Fibroblast of villous mesenchyme (primary cell): ENCODE measurements at places on chromosomes 12 and 14. TPM values are rescaled to one million over a fixed set of nuclear protein-coding genes. Genes with fewer than 3 reads are reported as not detected.

Gene SLC5A8
- not detected in 2 replicates for total RNA-seq

Gene KRT77
- total RNA-seq, result not detected in 2 replicates

Gene TAS2R9
- total RNA-seq, result not detected in 2 replicates

Gene DDX54
- total RNA-seq, result 33.7 and 37.0 TPM in 2 replicates

Gene RPGRIP1
- total RNA-seq, result under 0.01 TPM in 1 of 2 replicates, not detected in the other

Gene TSPAN8
- total RNA-seq, result 0.43 TPM in 1 of 2 replicates, not detected in the other

Gene ADAMTS20
- total RNA-seq, result under 0.01 TPM in 2 replicates

Gene CLBA1
- total RNA-seq, result 5.8 and 6.9 TPM in 2 replicates

Gene CACNA2D4
- total RNA-seq, result 0.97 and 1.7 TPM in 2 replicates

Gene RNASE7
- total RNA-seq, result not detected in 2 replicates

Gene KLRC1
- not detected in 2 replicates for total RNA-seq

Gene NRDE2
- 10.0 and 12.1 TPM in 2 replicates for total RNA-seq

Gene HAL
- total RNA-seq, result not detected in 2 replicates

Gene TAS2R43
- 3.5 and 4.5 TPM in 2 replicates for total RNA-seq

Gene LRP1-AS
- not detected in 2 replicates for total RNA-seq

Gene AQP5
- total RNA-seq, result not detected in 2 replicates

Gene MPHOSPH9
- 43.5 and 61.3 TPM in 2 replicates for total RNA-seq

Gene CLEC2D
- total RNA-seq, result 3.9 and 4.5 TPM in 2 replicates

Gene C12orf54
- not detected in 2 replicates for total RNA-seq

Gene NFATC4
- 56.4 and 68.2 TPM in 2 replicates for total RNA-seq

Gene DPPA3
- not detected in 2 replicates for total RNA-seq

Gene IRAK3
- 2.6 and 3.0 TPM in 2 replicates for total RNA-seq
